ENCODE measurements at places on chromosomes 12 and 14. TPM values are rescaled to one million over a fixed set of nuclear protein-coding genes. Genes with fewer than 3 reads are reported as not detected.

Gene ADAMTS20
- not detected for total RNA-seq

Gene TM7SF3
- total RNA-seq = 27.7 TPM

DNA sequence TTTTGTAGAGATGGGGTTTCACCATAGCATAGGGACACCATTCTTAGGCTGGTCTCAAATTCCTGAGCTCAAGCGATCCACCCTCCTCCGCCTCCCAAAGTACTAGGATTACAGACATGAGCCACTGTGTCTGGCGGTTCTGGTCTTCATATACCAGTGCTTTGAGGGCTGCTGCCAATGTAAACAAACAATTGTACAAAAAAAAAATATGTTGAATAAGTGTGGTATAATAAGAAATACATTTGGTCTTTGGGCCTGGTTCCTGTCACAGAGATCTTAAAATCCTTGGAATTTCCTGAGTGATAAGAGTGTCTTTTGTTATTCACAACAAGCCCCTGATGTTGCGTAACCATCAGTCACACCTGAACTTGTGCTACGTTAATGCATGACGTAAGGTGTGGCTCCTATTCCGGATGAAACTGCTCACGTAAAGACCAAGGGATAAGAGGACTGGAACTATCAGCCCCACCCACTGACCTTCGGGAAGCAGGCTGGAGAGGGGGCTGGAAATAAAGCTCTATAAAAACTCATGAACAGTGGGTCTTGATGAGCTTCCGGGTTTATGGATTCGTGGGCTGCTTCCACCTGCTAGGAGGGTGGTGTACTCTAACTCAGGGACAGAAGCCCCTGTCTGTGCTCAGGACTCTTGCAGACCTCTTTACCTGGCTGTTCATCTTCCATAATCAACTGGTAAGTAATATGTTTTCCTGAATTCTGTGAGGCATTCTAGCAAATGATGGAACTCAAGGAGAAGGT lies 16.5 kb upstream of the RIMKLB start:
- DNase-seq = no peak
- no peak overlapping the region for H3K27ac ChIP-seq
- H3K27me3 ChIP-seq = no peaks in the 10 kb centered on the region
- H3K4me3 ChIP-seq = no peak overlapping the region
- H3K36me3 ChIP-seq = no peaks in the 10 kb centered on the region

Gene TSFM
- 22.2 TPM for total RNA-seq

DNA sequence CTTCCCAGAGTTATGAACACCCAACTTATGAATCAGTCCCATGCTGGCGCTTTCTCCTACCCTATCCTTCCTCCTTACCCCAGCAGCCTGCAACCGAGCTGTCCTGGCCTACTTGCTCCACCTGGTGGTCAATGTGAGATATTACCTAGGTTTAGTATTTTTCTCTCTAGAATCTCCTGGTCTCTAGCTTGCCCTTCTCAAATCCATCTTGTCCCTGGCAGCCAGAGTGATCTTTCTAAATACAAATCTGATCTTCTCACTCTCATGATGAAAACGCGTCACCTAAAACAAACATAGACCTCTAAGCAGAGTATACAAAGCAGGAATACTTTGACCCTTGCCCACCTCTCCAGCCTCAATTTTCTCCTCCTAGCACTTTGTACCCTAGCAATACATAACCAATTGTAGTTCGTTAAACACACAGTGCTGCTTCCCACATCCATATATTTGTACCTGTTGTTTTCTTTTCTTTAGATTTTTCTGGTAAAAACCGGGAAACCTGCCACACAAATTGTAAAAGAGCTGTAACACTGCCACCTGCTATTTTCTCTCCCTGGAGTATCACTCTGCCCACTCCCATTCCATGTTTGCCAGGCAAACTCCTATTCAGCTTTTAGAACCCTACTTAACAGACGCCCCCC lies 20.0 kb upstream of the TCP11L2 start:
- DNase-seq = peak; percentile 60
- no peak overlapping the region for H3K27ac ChIP-seq
- no peaks in the 10 kb centered on the region for H3K4me1 ChIP-seq
- no peaks in the 10 kb centered on the region for H3K36me3 ChIP-seq

Gene TRHDE
- not detected for total RNA-seq

- no peaks in the 10 kb centered on the region for H3K4me1 ChIP-seq
- no peak for DNase-seq
- no peaks in the 10 kb centered on the region for H3K27me3 ChIP-seq
- no peaks in the 10 kb centered on the region for H3K36me3 ChIP-seq
- H3K4me3 ChIP-seq = no peak overlapping the region
Measured at GRCh38 chr12:75759842-75760572, 248.6 kb upstream of the KRR1 start.

DNA sequence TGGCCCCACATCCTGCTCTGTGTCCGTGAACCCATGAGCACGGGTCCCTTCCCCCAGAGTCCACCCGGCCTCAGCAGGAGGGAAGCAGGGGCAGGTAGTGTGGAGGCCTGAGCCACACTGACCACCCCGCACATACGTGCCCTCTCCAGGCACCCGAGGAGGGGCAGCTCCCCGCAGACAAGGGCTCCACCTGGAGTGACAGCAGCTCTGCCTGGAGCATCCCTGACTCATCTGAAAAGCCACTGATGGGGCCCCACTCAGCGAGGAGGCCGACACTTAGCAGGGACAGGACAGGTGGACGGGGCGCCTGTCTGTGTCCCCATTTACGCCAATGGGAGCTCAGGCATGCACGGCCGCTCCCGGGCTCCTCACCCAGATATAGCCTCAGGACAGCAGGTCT lies 237.6 kb upstream of the SFSWAP start:
- no peak overlapping the region for H3K4me3 ChIP-seq
- no peaks in the 10 kb centered on the region for H3K36me3 ChIP-seq
- no peaks in the 10 kb centered on the region for H3K27me3 ChIP-seq
- H3K4me1 ChIP-seq = no peaks in the 10 kb centered on the region
- no peak for DNase-seq
- H3K27ac ChIP-seq = no peak overlapping the region

DNA sequence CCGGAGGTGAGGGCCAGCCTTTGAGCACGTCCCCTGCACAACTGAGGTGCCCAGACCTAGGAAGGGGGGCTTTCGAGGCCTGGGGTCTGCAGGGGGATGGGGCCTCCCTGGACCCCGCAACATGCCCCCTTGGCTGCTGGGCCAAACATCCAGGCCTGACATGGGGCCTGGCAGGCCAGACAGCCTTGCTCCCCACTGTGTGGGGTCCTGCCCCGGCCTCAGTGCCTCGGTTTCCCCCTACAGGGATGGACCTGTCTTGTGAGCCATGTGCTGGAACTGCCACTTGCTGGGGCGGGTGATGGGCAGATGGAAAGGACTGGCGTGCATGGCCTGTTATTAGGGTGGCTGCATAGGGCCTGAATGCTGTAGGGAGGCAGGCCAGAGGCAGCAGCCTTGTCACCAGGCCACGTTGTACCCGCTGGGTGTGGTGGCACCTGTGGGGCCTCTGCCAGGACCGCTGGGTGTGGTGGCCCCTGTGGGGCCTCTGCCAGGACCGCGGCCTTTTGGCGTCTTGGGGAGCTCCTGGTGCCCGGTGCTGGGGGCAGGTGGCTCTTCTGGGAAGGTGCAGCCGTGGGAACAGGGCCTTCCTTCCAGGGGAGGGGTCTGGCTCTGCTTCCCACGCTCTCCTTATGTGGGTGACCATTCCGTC lies 20.4 kb downstream of the ASPG start:
- no peak for DNase-seq
- no peak overlapping the region for H3K4me3 ChIP-seq
- no peaks in the 10 kb centered on the region for H3K36me3 ChIP-seq
- H3K4me1 ChIP-seq = no peaks in the 10 kb centered on the region

GRCh38 chr12:42216737-42217136 lies 21.3 kb downstream of the YAF2 start:
- no peak overlapping the region for H3K27ac ChIP-seq
- H3K36me3 ChIP-seq = no peaks in the 10 kb centered on the region
- no peak overlapping the region for H3K4me3 ChIP-seq
- H3K4me1 ChIP-seq = peaks cover 18% of the 10 kb centered on the region
- no peaks in the 10 kb centered on the region for H3K27me3 ChIP-seq
- no peak for DNase-seq

DNA sequence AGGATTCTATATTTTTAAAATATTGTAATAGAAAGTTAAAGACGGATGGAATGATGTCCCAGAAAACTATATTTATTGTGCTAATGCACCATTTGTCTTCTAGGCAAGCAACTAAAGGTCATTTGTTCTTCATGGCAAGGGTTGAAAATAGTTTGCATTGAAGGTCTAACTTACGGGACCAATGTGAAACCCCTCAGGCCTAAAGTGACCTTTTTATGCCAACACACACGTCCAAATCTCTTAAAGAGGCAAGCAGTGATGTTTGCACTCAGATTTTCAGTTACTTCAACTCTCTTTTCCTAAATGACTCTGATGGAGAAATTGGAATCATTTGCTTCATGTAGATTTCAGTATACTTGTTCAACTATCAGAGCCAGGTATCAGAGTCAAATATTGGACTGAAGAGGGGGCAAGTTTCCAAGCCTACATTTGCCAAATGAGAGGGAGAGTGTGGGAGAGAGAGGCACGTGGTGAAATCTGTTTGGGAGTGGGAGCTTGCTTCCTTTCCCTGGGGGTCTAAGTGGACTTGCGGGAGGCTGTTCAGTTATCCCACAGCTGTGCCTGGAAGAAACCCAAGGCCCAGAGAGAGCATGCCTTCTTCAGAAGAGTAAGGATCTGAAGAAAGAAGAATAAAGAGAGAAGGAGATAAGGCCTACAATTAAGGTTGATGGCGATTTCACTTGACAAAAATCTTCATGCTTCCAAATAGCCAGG lies 459.8 kb downstream of the BCAT1 start:
- H3K27ac ChIP-seq = no peak overlapping the region
- no peak overlapping the region for H3K4me3 ChIP-seq
- H3K36me3 ChIP-seq = no peaks in the 10 kb centered on the region
- no peak for DNase-seq
- H3K27me3 ChIP-seq = no peaks in the 10 kb centered on the region
- no peaks in the 10 kb centered on the region for H3K4me1 ChIP-seq

- H3K4me3 ChIP-seq = no peak overlapping the region
- H3K27me3 ChIP-seq = no peaks in the 10 kb centered on the region
- no peaks in the 10 kb centered on the region for H3K4me1 ChIP-seq
- H3K27ac ChIP-seq = no peak overlapping the region
- H3K36me3 ChIP-seq = no peaks in the 10 kb centered on the region
- DNase-seq = no peak
Measured at GRCh38 chr14:85688006-85688405, 158.1 kb downstream of the FLRT2 start.

DNA sequence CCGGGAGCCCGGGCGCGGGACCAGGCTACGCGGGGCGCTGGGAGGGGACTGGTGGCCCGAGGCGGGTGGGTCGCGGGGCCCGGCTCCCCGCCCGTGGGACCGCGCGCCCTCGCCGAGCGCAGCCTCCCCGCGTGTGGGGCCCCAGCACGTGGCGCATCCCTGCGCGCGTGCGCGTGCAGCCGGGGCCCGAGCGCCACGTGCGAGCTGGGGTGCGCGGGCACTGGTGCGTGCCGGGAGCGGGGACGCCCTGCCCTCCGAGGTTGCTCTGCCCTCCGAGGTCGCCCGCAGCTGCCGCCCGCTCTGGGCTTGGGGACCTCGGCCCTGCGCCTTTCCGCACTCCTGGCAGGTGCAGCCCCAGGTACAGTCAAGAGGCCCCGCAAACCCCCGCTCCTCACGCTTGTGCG lies 365 bp upstream of the CCDC88C start:
- DNase-seq = peak; percentile 85
- no peaks in the 10 kb centered on the region for H3K36me3 ChIP-seq
- H3K27me3 ChIP-seq = no peaks in the 10 kb centered on the region
- peaks cover 37% of the 10 kb centered on the region for H3K4me1 ChIP-seq
- peak overlapping the region; percentile 67 for H3K27ac ChIP-seq

GRCh38 chr14:105311838-105312237 lies 2.7 kb upstream of the PACS2 start:
- H3K4me1 ChIP-seq = peaks cover 22% of the 10 kb centered on the region
- no peaks in the 10 kb centered on the region for H3K36me3 ChIP-seq
- H3K27me3 ChIP-seq = no peaks in the 10 kb centered on the region
- no peak overlapping the region for H3K27ac ChIP-seq
- DNase-seq = no peak

DNA sequence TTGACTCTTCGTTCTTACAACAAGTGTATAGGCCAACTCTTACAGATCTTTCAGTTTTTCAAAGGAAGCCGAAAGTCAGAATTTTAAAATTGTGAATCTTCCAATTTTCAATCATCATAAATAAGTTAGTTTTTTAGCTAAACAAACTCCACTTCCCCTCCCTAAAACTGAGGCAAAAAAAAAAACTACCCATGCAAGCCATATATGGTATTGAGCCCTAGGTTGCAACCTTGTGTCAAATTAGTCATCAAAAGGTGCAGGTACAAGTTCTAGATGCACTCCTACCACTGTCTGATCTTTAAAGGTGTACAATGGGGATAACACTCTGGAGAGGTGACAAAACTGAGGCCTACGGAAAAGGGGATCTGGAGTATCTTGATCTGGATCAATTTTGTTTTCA lies 97.9 kb downstream of the PAWR start:
- H3K27me3 ChIP-seq = no peaks in the 10 kb centered on the region
- H3K27ac ChIP-seq = no peak overlapping the region
- no peak overlapping the region for H3K4me3 ChIP-seq
- H3K4me1 ChIP-seq = no peaks in the 10 kb centered on the region
- DNase-seq = no peak

GRCh38 chr14:46344327-46344937 lies 307.1 kb downstream of the RPL10L start:
- DNase-seq = no peak
- no peaks in the 10 kb centered on the region for H3K27me3 ChIP-seq
- H3K36me3 ChIP-seq = no peaks in the 10 kb centered on the region
- H3K4me3 ChIP-seq = no peak overlapping the region

GRCh38 chr12:19507823-19508222 lies 68.5 kb downstream of the AEBP2 start:
- peaks cover 3% of the 10 kb centered on the region for H3K36me3 ChIP-seq
- H3K27ac ChIP-seq = no peak overlapping the region
- H3K4me1 ChIP-seq = peaks cover 6% of the 10 kb centered on the region
- H3K27me3 ChIP-seq = no peaks in the 10 kb centered on the region
- no peak overlapping the region for H3K4me3 ChIP-seq

Gene ANKRD33
- total RNA-seq = not detected

- no peak for DNase-seq
- no peaks in the 10 kb centered on the region for H3K36me3 ChIP-seq
- H3K27ac ChIP-seq = no peak overlapping the region
Measured at GRCh38 chr14:22185191-22185590, 403.8 kb downstream of the DAD1 start.

GRCh38 chr14:97777622-97778355 lies 980.6 kb downstream of the VRK1 start:
- no peaks in the 10 kb centered on the region for H3K27me3 ChIP-seq
- H3K4me1 ChIP-seq = peaks cover 13% of the 10 kb centered on the region
- DNase-seq = no peak
- no peaks in the 10 kb centered on the region for H3K36me3 ChIP-seq
- H3K4me3 ChIP-seq = no peak overlapping the region

DNA sequence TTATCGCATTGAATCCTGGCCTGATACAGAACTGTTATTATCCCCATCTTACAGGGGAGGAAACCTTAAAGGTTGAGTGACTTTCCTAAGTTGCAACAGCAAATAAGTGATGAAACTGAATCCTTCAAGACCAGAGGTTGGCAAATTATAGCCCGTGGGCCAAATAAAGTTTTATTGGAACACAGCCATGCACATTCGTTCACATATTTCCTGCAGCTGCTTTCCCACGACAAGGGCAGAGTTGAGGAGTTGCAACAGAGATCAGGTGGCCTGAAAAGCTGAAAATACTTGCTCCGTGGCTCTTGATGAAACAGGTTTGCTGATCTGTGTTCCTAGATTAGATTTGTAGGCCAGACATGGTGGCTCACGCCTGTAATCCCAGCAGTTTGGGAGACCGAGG lies 126.7 kb downstream of the PHETA1 start:
- H3K27me3 ChIP-seq = no peaks in the 10 kb centered on the region
- no peaks in the 10 kb centered on the region for H3K4me1 ChIP-seq
- no peak overlapping the region for H3K4me3 ChIP-seq
- no peak overlapping the region for H3K27ac ChIP-seq
- H3K36me3 ChIP-seq = no peaks in the 10 kb centered on the region
- no peak for DNase-seq
